Stimulated activated naive B cell treated with anti-CD40 and anti-IgM and Interleukin-4, amounts not matched to agents 10 μg/mL and 1 μg/mL and 100 μg/mL, for 72 hours (primary cell): ENCODE measurements at places on chromosomes 6 and 20.

GRCh38 chr6:133130863-133131262 lies 110.3 kb upstream of the EYA4 start:
- no peak for DNase-seq

GRCh38 chr6:48813836-48814235 lies 649.2 kb downstream of the MMUT start:
- DNase-seq, result no peak

GRCh38 chr6:40910260-40910893 lies 128.6 kb downstream of the UNC5CL start:
- DNase-seq, result no peak

- no peak for DNase-seq
Observed at GRCh38 chr6:159099276-159099675, 54.5 kb upstream of the TAGAP start.

- DNase-seq, result no peak
Observed at GRCh38 chr6:21078497-21078896, 515.1 kb upstream of the SOX4 start.

- no peak for DNase-seq
Observed at GRCh38 chr20:20614391-20614790, 98.1 kb downstream of the RALGAPA2 start.

DNA sequence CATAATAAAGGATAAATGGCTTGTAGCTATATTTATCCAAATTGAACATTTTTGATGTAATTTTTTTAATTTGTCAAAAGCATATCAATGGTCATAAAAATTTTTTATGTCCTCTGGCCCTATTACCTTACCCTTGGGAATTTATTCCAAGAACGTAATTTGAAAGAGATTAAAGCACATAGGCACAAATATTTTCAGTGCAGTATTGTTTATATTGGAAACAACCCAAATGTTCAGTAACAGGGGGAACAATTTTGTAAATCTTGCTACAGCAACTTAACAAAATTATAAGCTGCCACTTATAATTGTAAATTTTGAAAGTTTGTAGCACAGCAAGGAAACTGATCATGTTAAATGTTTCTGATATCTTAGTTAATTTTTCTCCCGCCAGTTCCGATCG lies 142.4 kb downstream of the MTHFD1L start:
- DNase-seq, result no peak

- no peak for DNase-seq
Observed at GRCh38 chr20:39986173-39986904, 702.7 kb downstream of the MAFB start.

GRCh38 chr20:57118107-57118769 lies 148.2 kb downstream of the BMP7 start:
- DNase-seq, result no peak

DNA sequence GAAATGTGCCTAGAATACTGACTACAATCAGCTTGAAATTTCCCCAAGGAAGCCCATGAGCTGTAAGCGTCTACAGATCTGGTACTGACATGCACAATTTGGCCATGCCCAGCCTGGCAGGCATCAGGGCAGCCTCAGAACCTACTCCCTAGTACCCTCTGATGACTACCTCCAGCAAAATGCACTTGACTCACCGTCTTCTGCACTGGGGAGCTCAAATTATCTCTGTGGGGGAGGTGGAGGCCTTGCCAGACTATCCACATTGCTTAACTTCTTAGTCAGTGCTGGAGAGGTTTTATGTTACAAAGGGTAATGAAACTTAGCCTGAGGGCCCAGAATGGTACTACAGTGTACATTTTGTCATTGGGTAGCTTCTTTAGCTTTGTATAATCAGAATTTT lies 126.0 kb upstream of the ADGRF1 start:
- no peak for DNase-seq

DNA sequence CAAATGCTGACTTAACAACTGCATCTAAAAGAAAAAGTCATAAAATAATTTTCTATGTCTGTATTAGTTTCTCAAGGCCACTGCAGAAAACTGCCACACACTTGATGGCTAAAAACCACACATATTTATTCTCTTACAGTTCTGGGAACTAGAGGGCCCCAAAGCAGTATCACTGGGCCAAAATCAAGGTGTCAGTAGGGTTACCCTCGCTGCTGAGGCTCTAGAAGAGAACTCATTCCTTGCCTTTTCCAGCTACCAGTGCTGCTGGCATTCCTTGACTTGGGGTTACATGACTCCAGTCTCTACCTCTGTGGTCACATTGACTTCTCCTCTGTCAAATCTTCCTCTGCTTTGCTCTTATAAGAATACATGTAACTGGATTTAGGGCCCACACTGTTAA lies 124.6 kb upstream of the THEMIS start:
- DNase-seq, result no peak

DNA sequence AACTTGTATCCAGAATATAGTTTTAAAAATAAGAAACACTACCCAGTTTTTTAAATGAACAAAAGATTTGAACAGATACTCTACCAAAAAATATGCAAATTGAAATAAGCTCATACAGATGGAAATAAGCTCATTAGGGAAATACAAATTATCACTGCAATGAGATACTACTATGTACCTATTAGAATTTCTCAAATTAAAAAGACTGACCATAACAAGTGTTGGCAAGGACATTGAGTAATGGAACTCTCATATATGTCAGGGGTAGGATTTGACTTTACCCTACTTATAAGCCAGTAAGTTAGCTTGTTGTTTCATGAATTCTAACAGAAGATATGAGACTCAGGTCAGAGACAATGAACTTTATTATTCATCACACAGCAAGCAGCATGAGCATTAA lies 9.6 kb upstream of the ASIP start:
- no peak for DNase-seq

GRCh38 chr6:144845186-144845585 lies 560.1 kb downstream of the UTRN start:
- DNase-seq, result no peak

DNA sequence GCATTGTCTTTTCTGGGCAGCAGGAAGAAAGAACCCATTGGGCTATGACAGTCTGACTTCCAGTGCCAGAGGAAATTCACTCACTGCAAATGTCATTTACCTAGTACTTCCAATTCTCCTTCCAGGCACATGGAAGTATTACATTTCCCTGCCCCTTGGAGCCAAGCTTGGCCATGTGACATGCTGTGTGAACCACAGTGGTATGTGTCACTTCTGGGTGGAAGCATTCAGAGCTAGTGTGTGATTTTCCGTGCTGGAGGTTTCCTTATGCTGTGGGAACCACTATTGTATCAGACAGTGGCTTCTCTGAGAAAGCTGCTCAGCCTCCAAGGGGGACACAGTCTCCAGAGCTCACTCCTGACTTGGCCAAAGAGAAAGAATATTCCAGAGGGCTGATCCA lies 387.6 kb downstream of the CDC5L start:
- DNase-seq, result no peak

DNA sequence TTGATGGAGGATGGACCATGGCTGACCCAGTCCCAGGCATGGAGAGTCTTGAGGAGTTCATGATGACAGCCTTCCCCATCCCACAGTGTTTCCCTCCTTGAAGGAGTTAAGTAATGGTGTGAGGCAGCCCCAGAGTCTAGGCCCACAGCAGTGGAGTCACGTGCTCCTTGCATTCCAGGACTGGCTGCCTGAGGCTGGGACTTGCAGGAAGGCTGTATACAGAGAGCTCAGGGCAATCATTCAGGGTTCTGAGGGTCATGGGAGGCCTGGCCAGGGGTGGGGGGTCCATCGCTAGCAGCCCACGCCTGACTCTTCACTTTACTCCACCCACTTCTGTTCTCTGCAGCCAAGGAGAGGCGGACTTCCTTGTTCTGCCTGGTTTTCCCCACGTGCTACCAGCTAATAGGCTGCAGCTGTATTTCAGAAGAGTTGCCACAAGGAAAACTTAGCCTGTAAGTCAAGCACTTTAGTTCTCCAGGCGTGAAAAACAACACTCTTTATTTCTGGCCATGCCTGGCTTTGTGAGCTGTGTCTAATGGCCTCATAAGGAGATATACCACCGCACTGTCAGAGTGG lies 272.5 kb downstream of the DHX35 start:
- DNase-seq, result no peak

- no peak for DNase-seq
Observed at GRCh38 chr20:36969478-36970186, 18.1 kb upstream of the SAMHD1 start.

DNA sequence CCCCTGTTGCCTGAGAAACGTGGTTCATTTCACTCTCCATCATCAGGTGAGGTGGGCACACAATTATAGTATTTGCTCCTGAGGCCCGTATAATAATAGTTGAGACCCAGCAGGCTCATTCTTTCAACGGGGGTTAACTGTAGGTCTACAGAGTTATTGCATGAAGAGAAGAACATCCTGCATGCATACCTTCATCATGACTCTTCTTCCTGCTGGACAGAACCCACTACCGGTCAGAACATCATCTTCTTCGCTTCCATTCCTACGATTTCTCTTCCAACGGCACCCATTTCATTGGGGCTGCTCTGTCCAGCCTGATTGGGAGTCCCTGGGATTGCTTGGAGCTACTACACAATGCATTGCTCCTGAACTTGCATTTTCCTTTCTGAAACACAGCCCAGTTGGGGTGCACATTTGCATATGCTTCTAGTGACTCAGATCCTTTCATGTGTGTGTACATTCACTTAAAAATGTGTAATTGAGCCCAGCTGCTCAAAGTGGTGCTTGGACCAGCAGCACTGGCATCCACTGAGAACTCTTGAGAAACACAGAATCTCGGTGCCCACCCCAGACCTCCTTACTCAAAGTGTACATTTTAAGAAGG lies 57.4 kb downstream of the SLC24A3 start:
- DNase-seq, result no peak

- DNase-seq, result peak; percentile 18
Observed at GRCh38 chr6:5871296-5871695, 135.4 kb downstream of the NRN1 start.

GRCh38 chr6:143961066-143961465 lies 47.0 kb downstream of the PLAGL1 start:
- DNase-seq, result no peak

GRCh38 chr6:105258816-105259215 lies 79.0 kb upstream of the POPDC3 start:
- no peak for DNase-seq

DNA sequence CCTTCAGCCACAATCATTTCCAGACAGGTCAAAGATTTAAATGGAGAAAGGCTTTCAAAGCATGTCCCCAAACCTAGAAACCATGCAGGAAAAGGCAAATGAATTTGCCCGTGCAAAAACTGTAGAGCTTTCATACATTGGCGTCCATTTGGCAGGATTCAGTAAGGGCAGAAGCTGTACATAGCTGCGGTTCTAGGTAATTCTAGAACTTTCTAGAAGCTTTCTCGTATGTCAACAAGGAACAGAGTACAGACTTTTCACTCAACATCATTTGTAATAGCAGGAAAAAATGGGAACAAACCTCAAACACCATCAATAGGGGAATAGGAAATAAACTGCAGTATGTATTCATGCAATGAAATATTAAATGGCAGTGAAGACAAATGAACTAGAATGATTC lies 11.1 kb upstream of the MAPK13 start:
- DNase-seq, result no peak

GRCh38 chr20:1702855-1703254 lies 45.3 kb upstream of the SIRPG start:
- DNase-seq, result no peak

DNA sequence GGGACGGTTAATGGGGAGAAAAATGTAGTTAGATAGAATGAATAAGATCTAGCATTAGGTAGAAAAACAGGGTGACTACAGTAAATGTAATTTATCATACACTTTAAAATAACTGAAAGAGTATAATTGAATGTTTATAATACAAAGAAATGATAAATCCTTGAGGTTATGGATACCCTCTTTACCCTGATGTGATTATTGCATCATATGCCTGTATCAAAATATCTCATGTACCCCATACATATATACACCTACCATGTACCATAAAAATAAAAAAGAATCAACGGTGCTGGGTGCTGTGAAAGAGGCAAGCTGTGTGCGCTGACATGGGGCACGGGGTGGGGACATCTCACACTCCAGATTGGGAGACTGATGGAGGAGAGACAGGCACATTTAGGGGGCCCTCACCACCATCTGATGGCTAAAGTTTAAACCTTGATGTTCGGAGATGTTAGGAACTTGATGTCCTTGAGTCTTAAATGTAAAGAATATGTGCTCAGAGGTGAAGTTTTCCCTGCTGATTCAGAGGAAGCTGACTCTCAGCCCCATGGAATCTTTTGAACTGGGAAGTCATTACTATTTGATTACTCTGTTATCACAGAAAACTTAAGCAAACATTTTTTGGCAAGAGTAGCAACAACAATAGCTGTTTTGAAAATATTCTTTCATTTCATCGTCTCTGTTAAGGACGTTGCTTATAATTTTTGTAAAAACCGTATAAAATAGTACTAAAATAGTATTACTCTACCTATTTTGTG lies 26.4 kb upstream of the RFPL4B start:
- DNase-seq, result no peak

DNA sequence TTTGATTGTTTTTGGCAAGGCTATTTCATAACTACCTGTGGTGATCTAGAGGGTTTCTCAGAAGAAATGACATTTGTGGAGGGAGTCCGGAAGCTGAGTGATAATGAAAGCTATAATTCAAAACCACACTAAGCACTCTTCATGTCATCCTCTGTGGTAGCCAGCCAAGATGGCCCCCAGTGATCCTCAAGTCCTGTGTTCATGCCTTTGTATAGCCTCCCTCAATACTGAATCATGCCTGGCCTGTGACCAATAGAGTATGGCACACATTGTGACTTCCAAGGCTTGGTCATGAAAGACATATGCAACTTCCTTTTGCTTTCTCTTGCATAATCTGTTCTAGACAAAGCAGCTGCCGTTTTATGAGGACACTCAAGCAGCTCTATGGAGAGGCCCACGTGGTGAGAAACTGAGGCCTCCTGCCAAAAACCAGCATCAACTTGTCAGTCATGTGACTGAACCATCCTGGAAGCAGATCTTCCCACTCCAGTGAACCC lies 12.8 kb upstream of the DNAAF9 start:
- DNase-seq, result peak; percentile 9

DNA sequence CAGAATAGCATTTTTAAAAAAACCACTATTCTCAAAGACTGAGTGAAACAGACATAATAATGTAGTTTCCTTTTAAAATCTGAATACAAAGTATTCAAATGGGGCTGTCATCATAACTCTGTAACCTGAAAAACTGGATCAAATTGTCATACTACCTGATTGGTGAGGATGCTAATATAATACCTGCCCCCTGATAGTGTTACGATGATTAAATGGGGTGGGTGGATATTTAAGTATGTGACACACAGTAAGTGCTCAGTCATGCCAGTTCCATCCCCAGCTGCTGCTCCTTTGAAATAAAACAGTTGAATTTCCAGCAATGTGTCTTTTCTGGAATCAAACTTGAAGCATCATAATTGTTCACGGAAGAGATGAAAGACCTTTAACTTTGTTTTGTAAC lies 8.9 kb downstream of the HTR1B start:
- no peak for DNase-seq

- DNase-seq, result no peak
Observed at GRCh38 chr20:15886250-15886649, 687.0 kb downstream of the KIF16B start.
